ENCODE measurements at places on chromosomes 16 and 17.

GRCh38 chr17:12618557-12618956, 47.1 kb upstream of the MYOCD start:
- no peak for DNase-seq

- no peak for DNase-seq
These were observed 23.7 kb downstream of the NCOR1 start for GRCh38 chr17:16191604-16192003.

- no peak for DNase-seq
These were observed 16.6 kb downstream of the CASKIN2 start for GRCh38 chr17:75498726-75499213.

GRCh38 chr16:8168016-8168415, 422.3 kb downstream of the TMEM114 start:
- DNase-seq: no peak

DNA sequence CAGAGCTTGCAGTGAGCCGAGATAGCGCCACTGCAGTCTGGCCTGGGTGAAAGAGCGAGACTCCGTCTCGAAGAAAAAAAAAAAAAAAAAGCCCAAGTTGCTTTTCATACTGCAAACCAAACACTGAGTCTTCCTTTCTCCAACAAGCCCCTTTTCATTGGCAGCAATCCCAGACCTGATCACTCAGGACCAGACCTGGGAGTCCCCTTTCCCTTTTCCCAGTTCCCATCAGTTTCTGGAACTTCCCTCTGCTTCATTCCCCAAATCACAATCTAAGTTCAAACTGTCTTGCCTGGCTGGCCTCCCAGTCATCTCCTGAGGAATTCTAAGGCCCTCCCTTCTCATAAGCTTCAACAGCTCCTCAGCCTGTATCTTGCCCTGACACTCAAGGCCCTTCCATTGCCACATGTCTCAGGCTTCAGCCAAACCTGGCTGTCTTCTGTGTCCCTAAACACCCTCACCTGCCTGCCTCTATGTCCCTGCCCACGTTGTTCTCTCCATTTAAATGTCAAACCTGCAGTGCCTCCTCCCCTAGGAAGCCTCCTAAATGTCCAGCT, 11.8 kb upstream of the PHF12 start:
- DNase-seq: no peak

Measured in stimulated activated CD8-positive, alpha-beta memory T cell treated with anti-CD3 and anti-CD28 coated beads, Interleukin-12 subunit alpha, Interleukin-12 subunit beta, amount 100 ng/mL, for 4 hours (primary cell).